ENCODE measurements at places on chromosomes 1 and 21.
A peak's percentile ranks its signal among the peaks of the same experiment; 100 is the strongest.

GRCh38 chr1:91031081-91031480 is 9.2 kb upstream of the ZNF644 start:
- DNase-seq, result no peak

DNA sequence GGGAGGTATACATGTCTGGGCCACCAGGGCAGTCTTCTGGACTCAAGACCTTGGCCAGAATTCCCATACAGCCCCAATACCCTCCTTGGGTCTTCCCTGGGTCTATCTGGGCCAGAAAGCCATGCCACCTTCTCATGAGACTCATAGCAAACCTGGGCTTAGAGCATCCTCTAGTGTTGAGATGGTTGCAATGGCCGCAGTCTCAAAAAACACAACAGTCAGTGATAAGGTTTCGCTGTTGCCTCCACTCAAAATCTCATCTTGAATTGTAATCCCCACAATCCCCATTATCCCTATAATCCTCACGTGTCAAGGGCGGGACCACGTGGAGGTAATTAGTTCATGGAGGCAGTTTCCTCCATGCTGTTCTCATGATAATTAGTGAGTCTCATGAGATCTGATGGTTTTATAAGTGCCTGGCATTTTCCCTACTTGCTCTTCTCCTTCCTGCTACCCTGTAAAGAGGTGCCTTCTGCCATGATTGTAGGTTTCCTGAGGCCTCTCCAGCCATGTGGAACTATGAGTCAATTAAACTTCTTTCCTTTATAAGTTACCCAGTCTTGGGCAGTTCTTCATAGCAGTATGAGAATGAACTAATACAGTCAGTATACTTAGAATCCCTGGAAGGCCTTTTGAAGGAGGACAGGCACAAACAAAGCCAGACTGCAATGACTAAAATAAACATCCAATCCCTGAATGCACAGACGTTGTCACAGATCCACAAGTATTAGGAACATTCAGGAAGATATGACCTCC is 77.0 kb downstream of the CTH start:
- no peak for DNase-seq

DNA sequence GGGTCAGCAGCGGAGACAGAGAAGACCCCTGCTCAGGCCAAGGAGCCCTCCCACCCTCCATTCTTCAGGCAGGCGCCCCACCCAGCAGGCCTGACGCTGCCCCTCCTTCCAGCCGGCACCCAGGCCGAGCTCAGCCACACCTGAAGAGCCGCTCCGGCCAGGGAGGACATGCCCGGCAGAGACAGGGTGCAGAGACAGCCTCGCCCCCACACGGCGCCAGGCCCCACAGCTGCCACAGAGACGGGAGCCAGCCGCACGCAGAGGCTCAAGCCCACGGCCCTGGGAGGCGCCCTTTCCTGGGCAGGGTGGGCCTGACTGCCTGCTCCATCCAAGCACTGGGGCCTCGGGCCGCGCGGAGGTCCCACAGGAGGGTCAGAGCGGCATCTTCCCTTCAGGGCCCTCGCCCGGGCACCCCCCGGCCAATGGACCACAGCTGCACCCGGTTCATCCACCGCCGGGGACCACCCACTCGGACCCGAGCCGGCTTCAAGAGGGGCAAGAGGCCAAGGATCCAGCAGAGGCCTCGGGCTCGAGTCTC is 5.2 kb downstream of the TTLL10 start:
- no peak for DNase-seq

DNA sequence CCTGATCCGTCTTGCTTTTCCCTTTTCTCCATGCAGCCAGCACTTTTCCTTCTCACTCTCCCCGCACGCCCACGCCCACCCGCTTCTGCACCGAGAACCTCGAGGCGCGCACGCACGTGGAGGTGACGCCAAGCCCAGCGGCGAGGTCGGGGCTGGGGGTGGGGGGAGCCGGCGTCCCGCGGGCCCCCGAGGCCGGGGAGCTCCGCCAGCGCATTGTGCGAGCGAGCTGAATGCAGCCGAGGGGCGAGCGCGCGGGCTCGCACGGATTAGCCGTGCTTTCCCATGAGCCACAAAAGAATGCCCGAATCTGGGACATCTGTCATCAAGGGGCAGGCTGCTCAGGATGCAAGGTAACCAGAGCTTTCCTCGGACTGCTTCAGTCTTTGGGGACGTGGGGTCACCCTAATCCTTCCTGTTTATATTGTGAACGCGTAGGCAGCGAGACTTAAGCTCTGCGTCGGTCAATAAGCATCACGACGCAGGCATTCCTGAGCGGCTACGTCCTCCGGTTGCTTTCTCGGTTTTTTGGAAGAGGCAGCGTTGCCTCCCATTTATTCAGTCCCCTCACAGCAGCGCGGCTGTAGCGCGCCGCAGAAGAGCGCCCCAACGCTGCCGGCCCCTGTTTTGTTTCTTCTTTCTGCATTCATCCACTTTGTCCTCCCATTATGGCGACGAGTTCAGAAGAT is 67.3 kb upstream of the AKT3 start:
- peak; percentile 27 for DNase-seq

DNA sequence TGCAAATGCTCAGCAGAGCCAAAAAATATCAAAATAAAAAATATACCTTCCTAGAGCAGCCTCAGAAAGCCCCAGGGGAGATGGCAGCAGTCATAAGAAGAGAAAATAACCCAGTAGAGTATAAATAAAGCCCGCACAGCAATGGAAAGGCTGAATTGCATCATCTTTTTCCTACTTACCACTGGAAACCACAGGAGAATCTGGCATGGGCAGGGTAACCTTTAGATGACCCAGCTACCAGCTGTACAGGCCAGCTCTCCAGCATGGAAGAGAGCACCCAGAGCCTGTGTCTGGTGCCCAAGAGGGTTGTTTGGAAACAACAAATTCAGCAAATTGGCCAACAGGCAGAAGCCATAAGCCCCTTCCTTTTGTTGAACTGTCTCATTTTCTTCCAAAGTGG is 253.1 kb downstream of the OMA1 start:
- DNase-seq, result no peak

GRCh38 chr1:117636637-117637425 is 31.0 kb downstream of the TENT5C start:
- no peak for DNase-seq

Data from activated CD4-positive, alpha-beta T cell treated with anti-CD3 and anti-CD28 coated beads, Interleukin-2, amount 50 U/mL, for 4 hours (primary cell).